Stimulated activated CD4-positive, alpha-beta T cell treated with anti-CD3 and anti-CD28 coated beads, Interleukin-15, amount 100 ng/mL, for 1 hour (primary cell): ENCODE measurements at places on chromosomes 2 and 18.

DNA sequence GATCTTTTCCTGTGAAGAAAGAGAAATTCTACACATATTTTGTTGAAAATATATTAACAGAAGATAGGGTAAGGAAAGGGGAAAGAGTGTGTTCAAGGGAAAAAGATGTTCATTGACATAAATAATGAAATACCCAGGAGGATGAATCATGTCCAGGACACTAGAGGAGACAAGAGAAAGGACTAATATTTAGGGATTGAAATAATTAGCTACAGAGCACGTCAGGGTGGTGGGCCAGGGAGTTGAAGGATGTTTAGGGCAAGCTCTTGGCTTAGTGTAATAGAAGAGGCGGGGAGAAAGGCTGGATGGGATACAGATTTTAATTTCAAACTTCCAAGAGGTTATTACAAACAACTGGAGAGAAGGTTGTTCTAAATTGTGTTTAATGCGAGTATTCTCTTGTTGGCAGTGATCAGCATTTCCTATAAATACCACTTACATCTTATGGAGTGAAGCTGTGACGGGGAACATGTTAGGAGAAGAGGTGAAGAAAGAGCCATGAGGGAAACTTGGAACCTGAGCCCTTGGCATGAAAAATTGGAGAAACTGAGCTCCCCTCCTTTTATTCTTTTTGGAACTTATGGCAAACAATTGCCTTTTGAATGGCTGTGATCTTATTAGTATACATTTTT is 36.6 kb upstream of the CETN1 start:
- DNase-seq, result no peak

DNA sequence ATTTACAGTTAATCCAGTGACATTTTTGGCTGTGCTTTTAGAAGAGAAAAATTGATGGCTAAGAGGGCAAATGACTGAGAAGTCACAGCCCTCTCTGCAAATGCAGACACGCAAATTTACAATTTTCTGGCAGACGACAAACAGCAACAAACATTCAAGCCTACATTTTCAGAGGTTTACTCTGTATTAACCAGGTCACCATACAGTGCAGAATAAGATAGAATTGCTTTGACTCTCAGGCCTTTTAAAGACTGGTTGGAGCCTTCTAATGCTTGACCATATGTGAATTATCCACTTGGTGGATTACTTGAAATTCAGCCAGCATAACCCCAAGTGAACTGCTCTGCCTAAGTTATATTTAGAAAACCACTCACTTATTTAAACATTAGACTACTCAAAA is 280.9 kb upstream of the STON1 start:
- DNase-seq, result no peak

GRCh38 chr18:53025247-53025646 is 685.2 kb downstream of the DCC start:
- no peak for DNase-seq

- DNase-seq, result no peak
These were observed 45.6 kb upstream of the ITGB6 start for GRCh38 chr2:160245614-160246155.

GRCh38 chr2:85393836-85394235 is 16.3 kb downstream of the CAPG start:
- DNase-seq, result no peak

DNA sequence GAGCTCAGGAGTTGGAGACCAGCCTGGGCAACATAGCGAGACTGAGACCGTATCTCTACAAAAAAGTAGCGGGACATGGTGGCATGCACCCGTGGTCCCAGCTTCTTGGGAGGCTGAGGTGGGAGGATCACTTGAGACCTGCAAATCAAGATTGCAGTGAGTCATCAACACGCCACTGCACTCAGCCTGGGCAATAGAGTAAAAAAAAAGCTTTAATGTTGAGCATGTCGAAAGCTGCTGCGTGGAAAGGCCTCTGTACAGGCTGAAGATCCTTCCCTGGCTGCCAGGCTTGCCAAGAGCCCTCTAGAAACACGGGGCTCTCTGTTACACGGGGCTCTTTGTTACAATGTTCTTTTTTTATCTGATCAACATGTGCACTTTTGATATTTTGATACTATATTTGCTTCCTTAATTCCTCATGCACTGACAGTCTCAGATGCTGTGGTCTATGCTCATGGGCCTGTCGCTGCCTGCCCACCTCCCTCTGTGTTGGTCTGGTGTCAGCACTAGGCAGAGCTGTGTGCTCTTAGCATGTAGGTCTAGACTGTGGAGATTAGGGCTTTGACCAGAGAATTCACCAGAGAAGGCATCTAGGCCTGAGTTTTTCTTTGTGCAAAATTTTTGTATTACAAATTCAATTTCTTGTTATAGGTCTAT is 18.7 kb downstream of the CLK1 start:
- no peak for DNase-seq

DNA sequence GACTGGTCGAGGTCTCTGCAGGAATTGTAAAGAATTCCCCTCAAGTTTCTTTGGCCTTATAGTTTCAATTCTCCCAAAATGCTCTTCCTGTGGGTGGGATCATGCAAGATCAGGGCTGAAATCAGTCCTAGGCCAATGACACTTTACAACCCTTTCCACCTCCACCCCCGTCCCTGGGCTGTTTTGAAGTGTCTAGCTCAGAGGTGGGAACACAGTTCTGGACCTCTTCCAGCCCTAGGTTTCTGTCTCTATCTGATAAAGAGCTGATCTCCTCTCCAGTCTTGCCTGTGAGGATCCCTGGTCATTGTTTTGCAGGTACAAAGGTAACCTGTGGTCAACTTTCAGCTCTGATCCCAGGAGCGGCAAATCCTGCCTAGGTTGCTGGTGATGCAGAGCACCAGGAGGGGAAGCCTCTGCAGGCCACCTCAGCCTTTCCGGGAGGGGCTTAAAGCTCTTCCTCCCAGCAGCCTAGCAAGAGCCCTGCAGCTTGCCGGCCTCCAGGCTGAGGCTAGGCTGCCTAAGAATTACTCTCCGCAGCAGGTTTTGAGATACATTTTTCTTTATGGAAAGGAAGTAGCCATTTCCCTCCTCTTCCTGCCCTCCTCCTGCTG is 69.8 kb upstream of the WIPF1 start:
- DNase-seq, result no peak

GRCh38 chr2:88247531-88247930 is 77.4 kb downstream of the THNSL2 start:
- DNase-seq, result no peak

DNA sequence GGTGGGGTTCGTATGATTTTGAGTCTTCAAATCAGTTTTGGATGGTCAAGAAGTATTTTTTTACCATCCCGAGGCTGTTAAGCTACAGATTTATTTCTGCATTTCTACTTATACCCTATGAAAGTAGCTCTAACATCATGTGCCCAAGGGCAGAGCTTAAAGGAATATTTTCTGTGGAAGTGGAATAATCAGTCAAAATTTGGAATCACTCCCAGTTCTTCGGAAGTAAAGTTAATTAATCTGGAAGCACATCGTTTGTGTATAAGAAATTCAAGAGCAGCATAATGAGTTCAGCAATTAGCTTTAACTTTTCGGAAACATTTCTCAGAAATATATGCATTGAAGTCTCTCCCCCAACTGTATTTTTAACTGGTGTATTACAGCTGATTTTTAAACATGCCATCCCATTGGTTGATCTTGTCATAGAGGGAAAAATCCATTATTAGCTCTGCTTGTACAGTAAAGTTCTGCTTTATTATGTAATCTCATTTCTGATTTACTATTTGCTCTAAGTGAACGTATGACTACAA is 510.1 kb downstream of the DCC start:
- DNase-seq, result no peak

DNA sequence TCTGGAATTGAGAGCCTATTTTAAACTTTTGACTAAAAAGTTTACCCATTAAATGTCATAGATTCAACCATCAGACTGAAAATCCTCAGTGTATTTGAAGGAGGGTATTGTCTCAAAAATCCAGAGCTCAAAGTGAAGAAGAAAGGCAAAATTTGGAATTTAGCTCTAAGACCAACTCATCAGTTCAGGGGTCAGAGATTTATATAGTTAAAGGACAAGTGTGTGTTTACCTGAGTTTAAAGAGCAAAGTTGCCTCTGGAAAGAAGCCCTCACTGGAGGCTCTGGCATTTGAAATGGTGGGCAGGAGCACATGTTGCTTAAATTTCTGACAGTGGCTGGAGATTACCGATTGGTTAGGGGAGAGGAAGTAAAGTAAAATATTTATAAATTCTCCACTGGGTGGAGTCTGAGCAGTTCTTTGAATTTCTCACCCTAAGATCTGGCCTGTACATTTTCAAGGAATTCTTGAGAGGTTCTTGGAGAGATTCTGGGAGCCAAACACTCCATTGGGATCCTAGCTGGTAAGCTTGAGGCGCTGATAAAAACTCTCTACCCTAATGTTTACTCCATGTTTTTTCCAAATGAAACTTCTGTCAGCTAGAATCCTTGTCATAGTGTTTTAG is at the start of gene KYNU:
Gene KYNU, plus strand, starts transcription at position 449 of the 623 bp plus-strand sequence. CDS start 7,704 bp downstream, outside the sequence.
- DNase-seq, result no peak

- no peak for DNase-seq
These were observed 8.3 kb downstream of the MYCN start for GRCh38 chr2:15948704-15948957.

- no peak for DNase-seq
These were observed 570 bp downstream of the SCRN3 start for GRCh38 chr2:174395969-174396630.

GRCh38 chr2:74267068-74267467 is 68.7 kb downstream of the MTHFD2 start:
- peak; percentile 19 for DNase-seq

DNA sequence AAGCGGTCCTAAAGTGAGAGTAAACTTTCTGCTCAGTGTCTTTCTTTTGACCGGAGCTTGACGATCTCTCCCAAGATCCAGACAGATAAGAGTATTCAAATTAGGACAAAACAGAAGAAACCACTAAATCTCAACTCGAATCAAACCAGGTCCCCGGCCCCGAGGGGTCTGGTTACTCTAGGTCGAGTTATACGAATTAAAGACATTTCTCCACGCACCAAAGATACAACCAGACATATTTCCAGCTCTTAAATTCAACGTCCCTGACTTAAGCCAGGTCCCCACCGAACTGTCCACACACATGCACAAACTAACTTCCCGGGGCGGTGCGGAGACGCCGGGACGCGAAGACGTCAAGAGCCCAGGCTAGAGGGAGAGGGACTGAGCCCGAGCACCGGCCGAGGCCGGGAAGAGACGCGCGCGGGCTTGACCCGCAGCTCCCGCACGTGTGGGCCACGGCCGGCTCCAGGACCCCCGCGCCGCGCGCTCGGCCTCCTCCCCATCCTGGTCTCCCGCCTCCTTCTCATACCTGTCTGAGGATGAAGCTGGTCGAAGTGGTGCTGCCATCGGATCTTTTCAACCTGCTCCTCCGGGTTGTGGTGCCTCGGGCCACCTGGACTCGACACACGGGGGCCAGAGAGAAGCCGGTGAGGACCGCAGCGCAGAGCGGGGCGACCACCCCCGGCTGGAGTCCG is 896 bp downstream of the CACNB4 start:
- DNase-seq, result no peak

DNA sequence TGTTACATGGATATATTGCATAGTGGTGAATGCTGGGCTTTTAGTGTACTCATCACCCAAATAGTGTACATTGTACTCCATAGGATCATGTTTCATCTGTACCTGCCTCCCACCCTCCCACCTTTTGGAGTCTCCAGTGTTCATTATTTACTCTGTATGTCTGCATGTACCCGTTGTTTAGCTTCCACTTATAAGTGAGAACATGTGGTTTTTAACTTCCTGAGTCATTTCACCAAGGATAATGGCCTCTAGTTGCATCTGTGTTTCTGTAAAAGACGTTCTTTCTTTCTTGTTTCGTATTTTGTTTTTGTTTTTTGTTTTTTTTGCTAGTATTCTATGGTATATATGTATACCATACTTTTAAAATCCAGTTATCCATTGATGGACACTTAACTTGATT is 107.5 kb downstream of the MSTN start:
- DNase-seq, result no peak

DNA sequence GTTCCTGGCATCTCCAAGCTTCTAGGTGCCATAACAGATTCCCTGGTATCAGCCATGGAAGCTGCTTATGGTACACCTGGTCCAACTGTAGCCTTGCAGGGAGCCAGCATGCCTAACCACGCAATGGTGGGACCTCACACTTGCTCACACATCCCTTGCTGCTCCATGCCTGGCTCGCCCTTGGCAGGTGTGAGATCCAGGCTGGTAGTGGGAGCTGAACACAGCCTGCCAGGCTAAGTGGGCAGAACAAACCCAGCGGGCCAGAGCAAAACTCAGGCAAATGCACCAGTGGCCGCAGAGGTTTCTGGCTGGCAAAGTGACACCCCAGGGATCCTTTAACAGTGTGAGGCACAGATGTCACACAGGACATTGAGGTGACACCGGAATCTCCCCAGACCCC is 185.8 kb downstream of the NDUFA10 start:
- DNase-seq, result no peak

GRCh38 chr18:55546851-55547704 is 40.9 kb downstream of the TCF4 start:
- DNase-seq, result no peak

- no peak for DNase-seq
These were observed 3.5 kb upstream of the B3GNT7 start for GRCh38 chr2:231391981-231392380.

DNA sequence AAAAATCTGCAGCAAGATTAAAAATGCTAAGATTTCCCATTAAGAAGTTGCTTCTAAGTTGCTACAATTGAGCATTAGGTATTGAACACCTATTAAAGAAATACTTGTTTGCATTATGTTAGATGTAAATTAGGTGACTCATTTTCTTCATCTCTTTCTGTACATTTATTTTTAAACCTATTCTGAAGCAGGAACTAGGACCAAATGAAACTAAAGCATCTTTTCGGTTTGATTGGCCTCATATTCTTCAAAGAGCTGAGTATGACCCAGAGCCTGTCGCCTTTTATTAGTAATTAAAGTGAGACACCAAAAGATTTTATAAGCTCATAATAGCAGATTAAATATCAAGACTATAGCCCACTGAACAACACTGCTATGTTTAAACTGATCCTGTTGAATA is 83.4 kb upstream of the ZEB2 start:
- DNase-seq, result no peak

- no peak for DNase-seq
These were observed 62.6 kb downstream of the C18orf63 start for GRCh38 chr18:74378179-74378682.

DNA sequence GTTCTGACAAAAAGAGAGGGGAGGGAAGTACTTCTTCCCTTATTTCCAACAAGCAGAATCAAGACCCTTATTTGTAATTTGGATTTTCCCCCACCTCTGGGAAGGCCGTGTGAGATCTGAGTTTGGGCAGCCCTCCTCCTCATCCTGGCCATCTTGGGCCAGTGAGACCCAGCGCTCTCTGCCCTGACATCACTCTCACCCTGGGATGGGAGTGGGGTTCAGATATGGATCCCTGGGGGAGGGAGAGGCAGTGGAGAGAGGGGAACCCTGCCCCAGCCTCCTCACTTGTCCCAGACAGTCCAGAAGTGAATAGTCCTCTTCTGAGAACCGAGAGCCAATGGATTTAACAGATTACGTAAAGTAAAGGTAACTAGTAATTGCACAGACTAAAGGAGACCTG is 64.5 kb downstream of the DYSF start:
- DNase-seq, result no peak

- no peak for DNase-seq
These were observed 2.1 kb upstream of the TCF7L1 start for GRCh38 chr2:85131116-85131515.
